ENCODE measurements at places on chromosomes 2 and 18.

- no peak for DNase-seq
These were observed 88.5 kb upstream of the RANBP2 start for GRCh38 chr2:108630567-108631405.

DNA sequence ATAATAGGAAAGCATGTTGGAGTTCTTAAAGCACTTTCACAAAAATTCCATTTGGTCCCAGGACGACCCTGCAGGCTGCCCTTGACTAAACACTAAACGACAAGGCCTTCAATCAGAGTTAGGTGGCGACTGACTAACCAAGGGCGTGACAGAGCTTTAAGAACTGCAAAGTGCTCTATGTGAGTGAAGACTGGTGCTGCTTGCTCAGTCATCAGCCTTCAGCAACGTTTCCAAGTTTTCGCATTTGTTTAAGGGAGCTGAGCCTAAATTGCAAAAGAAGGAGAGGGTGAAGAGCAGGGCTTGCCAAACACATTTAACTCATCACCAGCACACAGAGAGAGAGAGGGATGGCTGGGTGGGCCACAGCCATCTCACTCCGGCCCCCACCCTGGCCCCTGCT, 204.7 kb upstream of the PID1 start:
- DNase-seq = no peak

- DNase-seq = no peak
These were observed 1103.6 kb downstream of the LRP1B start for GRCh38 chr2:141027221-141027620.

DNA sequence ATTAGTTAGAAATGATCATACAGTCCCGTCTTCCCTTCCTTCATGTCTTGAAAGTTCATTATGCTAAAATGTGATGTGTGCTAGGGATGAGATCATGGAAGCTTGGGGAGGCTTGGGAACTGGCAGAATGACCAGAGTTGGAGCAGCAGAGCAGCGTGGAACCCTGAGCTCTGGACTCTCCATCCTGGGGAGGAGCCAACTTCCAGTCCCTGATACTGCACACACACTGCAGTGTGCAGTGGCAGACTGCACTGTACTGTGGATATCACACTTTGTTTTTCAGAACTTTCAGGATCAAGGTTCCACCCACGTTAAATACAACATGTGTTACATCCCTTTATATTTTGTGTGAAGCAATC, 27.3 kb upstream of the GREB1 start:
- DNase-seq = no peak

GRCh38 chr18:11336241-11336640, 186.9 kb upstream of the PIEZO2 start:
- no peak for DNase-seq

GRCh38 chr2:88053934-88054781, 1.4 kb downstream of the KRCC1 start:
- DNase-seq = no peak

All from NCI-H510A treated with DMSO at 0.1 percent for 48 hours (cell line).